ENCODE measurements at places on chromosomes 5 and 9.

DNA sequence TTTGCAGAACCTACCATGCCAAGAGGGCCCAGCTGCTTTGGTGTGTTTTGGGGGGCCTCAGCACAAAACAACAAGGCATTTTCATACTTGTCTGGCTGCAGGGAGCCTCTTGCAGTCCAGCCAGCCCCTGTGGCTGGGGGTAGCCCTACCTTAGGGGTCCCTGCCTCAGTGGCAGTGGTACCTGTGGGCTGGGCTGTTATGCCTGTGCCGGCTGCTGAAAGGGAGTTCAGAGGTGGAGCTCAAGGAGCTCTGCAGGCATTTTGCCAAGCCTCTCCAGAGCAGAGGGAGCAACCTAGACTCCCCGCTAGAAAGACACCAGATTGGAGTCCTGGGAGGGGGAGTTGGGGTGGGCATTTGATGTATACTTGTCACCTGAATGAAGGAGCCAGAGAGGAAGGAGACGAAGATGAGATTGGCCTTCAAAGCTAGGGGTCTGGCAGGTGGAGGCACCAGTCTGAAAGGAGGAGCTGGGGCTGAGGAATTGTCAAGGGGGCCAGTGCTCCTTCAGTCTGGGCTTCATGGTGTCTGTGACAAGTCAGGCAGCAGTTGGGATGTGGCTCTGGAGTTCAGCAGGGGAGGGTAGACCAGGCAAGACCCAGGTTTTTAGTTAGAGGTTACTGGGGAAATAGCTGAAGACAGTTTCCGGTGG, 1.5 kb downstream of the SHROOM1 start:
- DNase-seq: no peak

DNA sequence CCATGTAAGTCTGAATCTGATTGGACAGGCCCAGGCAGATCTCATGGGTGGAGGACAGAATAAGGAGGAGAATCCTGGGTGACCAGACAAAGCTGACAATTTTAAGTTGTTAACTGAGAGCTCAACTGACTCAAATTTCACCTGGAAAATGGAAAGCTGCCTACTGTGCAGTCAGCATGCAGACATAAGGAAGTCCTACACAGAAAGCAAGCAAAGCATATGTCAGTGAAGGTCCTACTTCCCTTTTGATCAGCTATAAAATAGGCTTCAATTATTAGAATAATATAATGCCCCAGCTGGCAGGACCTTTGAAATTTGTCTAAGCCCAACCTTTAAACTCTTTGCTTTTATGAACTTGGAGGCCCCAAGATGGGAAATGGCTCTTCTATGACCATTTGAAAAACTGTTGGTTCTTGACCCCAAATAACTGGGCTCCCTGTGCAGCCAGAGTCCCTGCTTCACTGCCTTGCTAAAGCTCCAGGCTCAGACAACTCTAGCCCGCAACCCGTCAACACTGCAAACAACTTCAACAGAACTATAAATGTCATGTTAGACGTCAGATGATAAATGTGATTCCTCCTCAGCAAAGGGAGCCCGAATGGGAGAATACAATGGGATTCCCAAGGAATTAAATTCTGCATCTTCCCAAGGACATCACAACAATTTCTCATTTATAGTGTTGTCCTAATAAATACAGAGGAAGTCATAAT, 118.9 kb upstream of the ADRA1B start:
- DNase-seq: no peak

DNA sequence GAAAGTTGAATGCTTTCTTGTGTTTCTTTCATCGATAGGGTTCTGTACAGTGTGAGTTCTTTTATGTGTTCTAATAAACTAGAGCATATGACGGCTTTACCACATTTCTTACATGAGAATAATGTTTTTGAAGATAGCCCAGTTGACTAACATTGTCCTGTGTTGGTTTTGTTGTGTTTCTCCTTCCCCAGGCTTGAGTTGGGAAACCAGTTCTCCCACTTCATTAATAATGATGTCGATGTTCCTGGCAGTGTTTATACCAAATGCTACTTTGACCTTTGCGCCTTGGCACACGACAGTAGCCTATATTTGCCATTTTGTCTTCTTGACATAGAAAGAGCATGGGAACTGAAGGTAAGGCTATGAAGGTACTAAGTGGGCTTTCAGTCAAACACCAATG, 14.4 kb upstream of the ZNF782 start:
- no peak for DNase-seq

DNA sequence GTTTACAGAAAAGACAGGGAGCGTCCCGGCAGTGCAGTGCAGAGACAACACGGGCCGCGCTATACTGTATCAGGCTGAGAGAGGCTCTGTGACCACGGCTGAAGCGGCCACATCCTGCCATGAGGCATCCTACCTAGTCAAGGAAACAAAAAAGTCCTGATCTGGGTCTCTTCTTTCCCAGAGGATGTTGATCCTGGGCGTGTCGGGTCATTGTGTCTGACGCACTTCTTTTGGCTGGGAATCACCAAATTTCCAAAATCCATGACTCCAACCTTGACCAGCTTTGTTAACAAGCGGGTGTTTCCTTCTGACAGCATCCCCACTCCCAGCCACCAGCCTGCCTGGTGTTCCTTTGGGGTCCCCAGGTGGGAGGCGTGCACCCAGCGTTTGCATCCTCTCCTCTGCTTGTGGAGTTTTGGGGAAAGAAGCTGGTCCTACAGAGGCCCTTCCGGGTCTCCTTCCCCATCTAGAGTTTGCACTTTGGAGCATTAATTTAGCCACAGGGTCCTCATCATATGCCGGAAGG, 91.4 kb upstream of the RAI14 start:
- no peak for DNase-seq

- DNase-seq: no peak
These were observed 37.6 kb upstream of the SMAD5 start for GRCh38 chr5:136094913-136095641.

- no peak for DNase-seq
These were observed 28.8 kb downstream of the CAMK4 start for GRCh38 chr5:111252799-111253545.

GRCh38 chr5:612498-613424, 621 bp downstream of the CEP72 start:
- no peak for DNase-seq

Data from T-helper 2 cell (primary cell).